ENCODE measurements at places on chromosomes 7 and 10. TPM values are rescaled to one million over a fixed set of nuclear protein-coding genes. Genes with fewer than 3 reads are reported as not detected.

H2AZ2 gene
- total RNA-seq, result 157 TPM

CELF2 gene
- total RNA-seq, result 27.5 TPM

COL26A1 gene
- total RNA-seq, result 6.1 TPM

TFEC gene
- 0.56 TPM for total RNA-seq

SAP25 gene
- 2.6 TPM for total RNA-seq

PRF1 gene
- not detected for total RNA-seq

SFTPA1 gene
- not detected for total RNA-seq

OR6V1 gene
- total RNA-seq, result not detected

NODAL gene
- total RNA-seq, result 1.5 TPM

COL17A1 gene
- total RNA-seq, result 4.2 TPM

PDZD8 gene
- total RNA-seq, result 25.6 TPM

TBRG4 gene
- 48.1 TPM for total RNA-seq

NCF1 gene
- total RNA-seq, result 0.80 TPM

AGR3 gene
- not detected for total RNA-seq

SUPV3L1 gene
- total RNA-seq, result 31.7 TPM

HMX2 gene
- total RNA-seq, result not detected

ARL3 gene
- 9.0 TPM for total RNA-seq

DRGX gene
- not detected for total RNA-seq

TMEM229A gene
- 0.26 TPM for total RNA-seq

DYNC1I1 gene
- total RNA-seq, result 3.1 TPM

JAKMIP3 gene
- 0.05 TPM for total RNA-seq

OR2A7 gene
- 2.6 TPM for total RNA-seq

ZNF727 gene
- total RNA-seq, result not detected

Measured in endothelial cell (in vitro differentiated cells).